ENCODE measurements at places on chromosomes 1 and 21.

DNA sequence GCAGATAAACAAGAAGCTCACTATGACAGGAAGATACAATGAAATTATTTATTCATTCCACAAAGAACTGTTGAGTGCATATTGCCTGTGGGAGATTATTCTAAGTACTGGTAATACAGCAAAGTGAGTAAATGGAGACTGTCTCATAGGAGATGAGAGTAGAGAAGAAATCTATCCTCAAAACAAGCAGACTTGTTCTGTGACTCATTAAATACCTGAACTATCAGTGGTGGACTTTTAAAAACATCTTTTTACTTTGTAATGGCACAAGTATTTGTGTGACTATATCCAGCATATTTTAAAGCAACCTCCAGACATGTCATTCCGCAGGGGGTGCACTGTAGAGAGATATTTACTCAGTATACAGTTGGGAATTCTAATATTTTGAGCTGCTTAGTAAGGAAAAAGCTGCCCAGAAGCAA lies 259.2 kb downstream of the FMN2 start:
- DNase-seq = no peak

- no peak for DNase-seq
These were observed 12.1 kb upstream of the ZDHHC18 start for GRCh38 chr1:26814377-26814776.

- no peak for DNase-seq
These were observed 109.0 kb downstream of the ETS2 start for GRCh38 chr21:38914528-38915293.

GRCh38 chr1:243672539-243673074 lies 177.4 kb downstream of the AKT3 start:
- DNase-seq = no peak

DNA sequence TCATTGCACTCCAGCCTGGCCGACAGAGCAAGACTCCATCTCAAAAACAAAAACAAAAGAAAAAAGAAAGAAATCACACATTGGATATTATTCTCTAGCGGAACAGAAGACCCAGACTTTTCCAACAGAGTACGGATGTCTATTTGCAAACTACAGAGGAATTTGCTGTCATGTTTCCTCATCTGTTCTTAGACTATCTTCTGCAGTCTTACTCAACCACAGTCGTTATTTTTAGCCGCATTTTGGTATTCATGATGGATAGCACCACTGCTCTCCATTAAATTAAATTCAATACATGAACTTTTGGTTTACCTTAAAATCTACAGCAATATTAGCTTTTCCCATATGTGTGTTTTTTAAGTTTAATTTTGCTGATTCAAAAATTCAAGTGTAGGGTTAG lies 14.2 kb upstream of the HEATR1 start:
- DNase-seq = no peak

- DNase-seq = no peak
These were observed 287.9 kb downstream of the PLPP3 start for GRCh38 chr1:56291374-56291919.

- DNase-seq = no peak
These were observed 2.7 kb upstream of the HMCN1 start for GRCh38 chr1:185731446-185731845.

- DNase-seq = no peak
These were observed 389.7 kb upstream of the RUNX1 start for GRCh38 chr21:35438643-35439404.

- no peak for DNase-seq
These were observed 79.2 kb upstream of the TNR start for GRCh38 chr1:175822580-175822979.

DNA sequence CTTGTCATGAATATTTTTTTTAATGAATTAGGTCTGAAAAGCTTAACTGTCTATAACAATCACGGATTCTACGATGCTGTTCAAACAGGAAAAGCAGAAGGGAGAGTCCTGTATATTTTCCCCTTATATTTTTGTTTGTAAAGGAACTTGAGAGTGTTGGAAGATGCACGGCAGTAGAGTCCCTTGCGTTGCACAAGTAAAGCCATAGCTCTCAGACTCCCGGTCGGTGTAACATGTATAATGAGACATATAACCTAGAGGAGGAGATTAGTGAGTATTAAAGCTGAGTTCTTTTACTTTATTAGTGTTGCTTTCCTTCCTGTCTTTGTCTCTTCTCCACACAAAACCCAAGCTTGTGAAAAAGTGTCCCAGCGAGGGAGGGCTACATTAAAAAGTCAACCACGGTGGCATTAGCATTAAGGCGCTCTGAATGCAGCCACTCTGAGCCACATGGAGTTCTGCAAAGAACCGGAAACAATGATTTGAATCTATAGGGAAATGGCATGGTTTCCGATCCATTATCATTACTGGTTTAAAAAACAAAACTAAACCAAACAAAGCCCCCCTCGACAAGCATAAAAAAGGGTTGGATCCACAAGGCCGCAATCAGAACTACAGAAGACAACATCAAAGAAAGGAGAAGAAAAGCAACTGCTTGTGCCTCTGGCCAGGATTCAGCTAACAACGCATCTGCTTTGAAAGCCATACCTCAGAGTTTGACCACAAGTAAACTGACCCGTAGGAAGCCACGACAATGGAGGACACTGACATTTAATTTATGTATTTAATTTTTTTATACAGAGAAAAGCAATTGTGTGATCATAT lies 356.8 kb downstream of the LMO4 start:
- no peak for DNase-seq

DNA sequence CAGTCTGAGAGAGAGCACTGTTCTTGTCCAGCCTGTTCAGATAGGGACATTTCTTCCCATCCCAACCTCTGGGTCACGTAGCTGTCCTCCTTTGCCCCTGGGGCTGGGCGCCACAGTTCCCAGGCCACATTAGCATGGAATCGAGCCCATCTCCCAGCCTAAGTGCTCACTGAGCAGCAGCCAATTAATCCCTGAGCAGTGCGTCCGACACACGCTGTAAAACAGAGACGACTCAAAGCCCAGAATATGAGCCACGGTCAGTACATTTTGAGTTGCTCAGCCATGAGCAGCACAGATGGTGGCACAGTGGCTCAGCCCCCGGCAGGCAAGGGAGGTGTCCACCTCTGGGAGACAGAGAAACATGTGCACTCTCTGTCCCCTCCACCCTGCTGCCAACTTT lies 267.4 kb downstream of the NPHP4 start:
- no peak for DNase-seq

DNA sequence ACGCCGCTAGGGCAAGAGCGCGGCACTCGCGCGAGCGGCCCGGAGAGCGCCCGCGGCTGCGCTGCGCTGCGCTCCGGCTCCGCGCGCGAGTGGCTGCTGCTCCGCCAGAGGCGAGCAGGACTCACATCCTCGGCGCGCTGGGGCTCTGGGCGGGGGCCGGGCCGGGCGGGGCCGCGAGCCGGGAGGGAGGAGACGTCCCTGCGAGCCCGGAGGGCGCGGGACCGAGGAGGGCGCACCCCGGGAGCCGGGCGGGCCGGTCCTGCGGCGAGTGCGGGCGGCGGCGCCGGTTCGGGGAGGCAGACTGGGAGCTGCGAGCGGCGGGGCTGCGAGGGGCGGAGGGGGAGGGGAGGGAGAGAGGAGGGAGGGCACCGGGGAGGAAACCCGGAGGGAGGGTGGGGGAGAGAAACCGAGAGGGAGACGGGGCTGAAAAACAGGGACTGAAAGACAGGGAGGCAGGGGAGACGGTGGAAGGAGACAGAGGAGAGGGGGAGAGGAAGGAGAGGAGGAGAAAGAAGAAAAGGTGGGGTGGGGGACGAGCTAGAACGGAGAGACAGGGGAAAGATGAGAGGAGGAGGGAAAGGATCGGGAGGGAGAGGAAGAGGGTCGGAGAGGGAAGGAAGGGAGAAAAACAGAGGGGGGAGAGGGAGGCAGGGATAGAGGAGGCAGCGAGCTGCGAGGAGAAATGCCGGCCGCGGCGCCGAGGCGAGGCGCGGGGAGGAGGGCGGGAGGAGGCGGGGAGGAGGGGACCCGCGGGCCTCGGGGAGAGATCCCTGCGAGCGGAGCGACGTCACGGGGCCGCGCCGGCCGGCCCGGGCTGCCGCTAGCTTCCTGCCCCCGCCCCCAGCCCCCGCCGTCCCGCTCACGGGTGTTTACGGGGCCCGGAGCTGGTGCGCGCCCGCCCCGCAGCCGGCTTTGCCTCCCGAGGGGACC lies at the start of gene CAMK2N1:
TSS of gene CAMK2N1 (minus strand) at position 684 of the 930 bp plus-strand sequence. CDS start 831 bp downstream, outside the sequence.
- DNase-seq = peak; percentile 55

DNA sequence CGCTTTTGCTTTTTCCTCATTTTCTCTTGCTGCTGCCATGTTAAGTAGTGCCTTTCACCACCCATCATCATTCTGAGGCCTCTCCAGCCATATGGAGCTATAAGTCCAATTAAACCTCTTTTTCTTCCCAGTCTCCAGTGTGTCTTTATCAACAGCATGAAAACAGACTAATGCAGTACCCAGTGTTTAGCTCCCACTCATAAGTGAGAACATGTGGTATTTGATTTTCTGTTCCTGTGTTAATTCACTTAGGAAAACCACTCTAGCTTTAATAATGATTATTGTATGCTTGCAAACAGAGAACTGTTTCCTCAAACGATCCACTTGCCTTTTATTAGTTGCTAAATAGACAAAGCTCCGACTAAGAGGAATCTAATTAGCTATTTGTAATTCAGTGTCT lies 43.3 kb downstream of the IL23R start:
- DNase-seq = no peak

DNA sequence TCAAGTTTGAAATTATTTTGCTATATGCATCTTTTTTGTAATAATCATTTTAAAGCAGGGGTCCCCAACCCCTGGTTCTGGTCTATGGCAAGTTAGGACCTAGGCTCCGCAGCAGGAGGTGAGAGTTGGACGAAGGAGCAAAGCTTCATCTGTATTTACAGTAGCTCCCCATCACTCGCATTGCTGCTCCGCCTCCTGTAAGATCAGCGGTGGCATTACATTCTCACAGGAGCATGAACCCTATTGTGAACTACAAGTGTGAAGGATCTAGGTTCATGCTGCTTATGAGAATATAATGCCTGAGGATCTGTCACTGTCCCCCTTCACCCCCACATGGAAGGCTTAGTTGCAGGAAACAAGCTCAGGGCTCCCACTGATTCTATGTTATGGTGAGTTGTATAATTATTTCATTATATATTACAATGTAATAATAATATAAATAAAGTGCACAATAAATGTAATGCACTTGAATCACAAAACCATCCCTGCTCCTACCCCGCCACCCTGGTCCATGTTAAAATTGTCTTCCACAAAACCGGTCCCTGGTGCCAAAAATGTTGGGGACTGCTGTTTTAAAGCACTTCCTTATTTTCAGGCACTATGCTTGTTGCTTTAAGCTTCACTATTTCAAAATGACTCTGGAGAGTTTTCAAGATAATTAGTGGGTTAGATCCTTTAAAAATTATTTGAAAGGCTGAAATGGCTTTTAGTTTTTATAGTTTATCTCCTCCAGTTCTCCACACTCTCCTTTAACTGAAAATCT lies 74.8 kb downstream of the PLA2G4A start:
- DNase-seq = no peak

DNA sequence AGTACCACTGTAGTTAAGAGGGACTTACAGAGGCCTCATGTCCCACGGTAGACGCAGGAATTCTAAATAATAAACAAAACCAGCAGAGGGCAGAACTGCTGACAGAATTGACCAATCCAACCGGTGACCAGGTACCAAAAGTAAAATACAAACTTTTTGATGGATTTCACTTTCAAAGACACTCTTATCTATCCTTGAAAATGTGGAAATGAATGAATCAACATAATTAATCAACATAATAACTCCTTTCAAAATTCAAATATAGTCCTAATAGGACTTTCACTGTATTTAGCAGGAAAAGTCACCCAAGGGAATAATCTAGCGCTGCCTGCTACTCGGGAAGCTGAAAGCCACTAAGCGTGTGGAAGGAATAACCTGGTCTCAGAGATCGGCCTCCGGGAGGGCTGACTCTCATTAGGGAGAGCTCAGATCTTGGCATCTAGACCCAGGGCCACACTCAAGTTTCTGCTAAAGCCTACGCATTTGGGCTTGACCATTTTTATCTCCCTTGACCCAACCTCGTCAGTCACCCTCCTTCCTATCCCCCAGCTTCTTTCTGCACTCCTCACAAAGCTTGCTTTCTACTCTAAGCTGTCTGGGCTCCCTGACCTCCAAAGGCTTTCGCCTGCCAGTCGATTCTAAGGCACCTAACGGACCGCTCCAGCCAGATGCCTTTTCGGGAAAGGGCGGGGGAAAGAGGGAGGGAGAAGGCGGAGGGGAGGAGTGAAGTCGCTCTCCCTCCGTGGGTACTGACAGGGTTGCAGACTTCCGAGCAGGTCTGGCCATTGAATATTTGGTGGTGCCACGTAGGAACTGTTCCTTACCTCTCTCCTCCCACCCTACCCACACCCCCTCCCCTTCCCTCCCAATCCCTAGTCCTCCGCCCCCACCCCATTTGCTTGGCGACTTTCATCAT lies 1.6 kb downstream of the COL11A1 start:
- no peak for DNase-seq

DNA sequence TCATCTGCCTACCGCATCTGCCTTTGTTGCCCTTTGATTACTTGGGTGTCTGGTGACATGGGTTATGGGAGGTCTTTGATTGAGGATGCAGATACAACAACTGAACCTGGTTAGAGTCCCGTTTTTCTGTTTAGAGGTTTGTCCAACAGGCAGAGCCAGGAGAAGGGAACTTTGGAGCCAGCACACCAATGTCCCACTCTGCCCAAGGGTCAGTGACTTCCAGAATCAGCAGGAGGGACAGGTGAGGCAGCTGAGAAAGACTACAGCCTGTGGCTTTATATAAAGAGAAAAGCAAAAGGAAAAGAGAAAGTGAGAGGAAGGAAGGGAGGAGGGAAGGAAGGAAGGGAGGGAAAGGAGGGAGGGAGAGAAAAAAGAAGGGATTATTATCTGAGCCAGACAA lies 101.5 kb upstream of the ZNF644 start:
- no peak for DNase-seq

DNA sequence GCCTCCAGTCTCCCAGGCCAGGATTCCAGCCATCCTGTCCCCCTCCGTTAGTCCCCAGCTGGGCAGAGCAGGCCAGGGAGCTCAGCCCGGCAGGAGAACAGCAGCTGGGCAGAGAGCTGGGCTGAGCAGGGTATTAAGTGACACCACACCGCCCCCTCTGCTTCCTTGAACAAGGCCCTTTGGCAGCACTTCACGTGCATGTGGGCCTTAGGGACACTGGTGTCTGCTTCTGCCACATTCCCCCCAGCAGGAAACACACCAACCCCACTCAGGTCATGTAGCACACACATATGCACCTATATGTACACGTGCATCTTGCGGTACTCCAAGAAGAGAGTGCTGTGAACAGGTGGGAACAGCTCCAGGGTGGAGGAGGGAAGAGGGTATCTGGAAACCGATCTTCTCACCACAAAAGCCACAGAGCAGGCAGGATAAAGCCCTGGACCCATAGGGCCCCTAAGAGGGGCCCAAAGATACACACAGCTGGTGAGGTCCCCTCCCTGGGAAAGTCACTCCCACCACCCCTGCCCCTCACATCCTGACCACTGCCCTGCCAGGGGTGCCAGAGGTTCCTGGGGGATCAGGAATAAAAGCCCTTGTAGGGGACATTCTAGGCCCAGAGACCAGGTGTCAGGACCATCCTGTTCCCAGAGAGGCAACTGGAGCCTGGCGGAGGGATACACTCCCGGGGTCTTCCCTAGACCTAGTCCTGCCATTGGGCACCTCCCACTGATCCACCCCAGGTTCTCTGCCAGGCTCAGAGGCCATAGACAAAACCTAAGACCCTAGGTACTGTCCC lies 4.5 kb downstream of the EPHA2 start:
- no peak for DNase-seq

Data from activated CD4-positive, alpha-beta T cell treated with anti-CD3 and anti-CD28 coated beads, Interleukin-2, amount 50 U/mL, for 1 hour (primary cell).